ENCODE measurements at places on chromosomes 7 and 10.

- no peak for DNase-seq
Measured at GRCh38 chr10:126204320-126204719, 184.0 kb downstream of the ADAM12 start.

- DNase-seq: no peak
Measured at GRCh38 chr7:32670110-32671025, 175.1 kb downstream of the AVL9 start.

- no peak for DNase-seq
Measured at GRCh38 chr7:158415316-158415715, 172.3 kb downstream of the PTPRN2 start.

DNA sequence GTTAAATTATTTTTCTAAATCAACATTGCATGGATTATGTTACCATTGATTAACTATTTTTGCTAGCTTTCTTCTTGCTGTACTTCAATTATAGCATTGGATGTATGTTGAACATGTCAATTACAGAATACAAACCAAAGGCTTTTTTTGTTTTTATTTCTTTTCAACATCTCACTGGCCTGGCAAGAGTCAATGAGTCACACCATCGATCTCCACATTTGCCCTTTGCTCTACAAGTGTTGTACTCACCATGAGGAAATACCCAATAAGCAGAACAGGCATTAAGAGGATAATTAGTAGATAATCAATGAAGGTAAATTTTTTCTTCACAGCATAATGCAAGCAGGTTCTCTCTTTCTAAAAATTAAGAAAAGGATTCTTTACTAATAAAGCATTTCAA is 23.3 kb downstream of the ANKRD22 start:
- DNase-seq: no peak

DNA sequence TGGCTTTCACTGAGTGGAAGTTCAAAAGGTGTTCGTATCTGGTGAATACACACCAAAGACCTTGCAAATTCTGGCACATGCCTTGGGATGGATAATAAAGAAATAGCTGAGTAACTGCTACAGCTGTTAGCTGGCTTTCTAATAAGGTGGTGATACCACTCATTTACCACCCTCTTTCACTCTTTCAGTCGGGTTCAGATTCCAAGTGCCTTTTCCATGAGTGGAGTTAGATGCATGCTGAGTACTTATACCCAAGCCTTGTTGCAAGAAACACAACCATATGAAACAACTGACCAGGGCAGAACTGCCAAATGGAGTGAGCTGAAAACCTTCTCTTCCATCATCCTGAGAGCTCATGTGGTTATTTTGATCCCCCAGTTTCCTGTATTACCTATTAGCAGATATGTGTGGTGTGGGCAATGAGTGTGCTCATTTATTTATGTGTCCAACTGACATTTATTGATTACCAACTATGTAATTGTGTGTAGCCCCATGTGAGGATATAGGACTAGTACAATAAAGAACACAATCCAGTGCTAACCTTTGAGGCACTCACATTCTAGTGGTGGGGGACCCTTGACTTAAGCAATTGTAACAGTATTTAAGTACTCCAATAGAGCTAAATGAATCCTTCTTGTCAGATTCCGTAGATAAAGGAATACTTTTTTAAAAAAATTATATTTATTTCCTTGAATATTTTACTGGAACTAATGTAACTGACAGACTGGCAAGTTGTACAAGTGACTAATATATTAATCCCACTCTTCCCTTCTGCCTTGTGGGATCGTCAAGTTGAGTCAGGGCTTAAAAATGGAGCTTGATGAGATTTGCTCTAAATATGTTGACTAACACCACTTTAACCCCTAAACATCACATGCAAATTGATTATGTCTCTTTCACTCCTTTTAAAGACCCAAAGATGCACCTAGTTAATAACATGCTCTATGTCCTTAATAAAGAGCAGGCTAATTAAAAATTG is 124.7 kb downstream of the ARID5B start:
- DNase-seq: no peak

- no peak for DNase-seq
Measured at GRCh38 chr7:113677811-113678210, 241.0 kb downstream of the PPP1R3A start.

DNA sequence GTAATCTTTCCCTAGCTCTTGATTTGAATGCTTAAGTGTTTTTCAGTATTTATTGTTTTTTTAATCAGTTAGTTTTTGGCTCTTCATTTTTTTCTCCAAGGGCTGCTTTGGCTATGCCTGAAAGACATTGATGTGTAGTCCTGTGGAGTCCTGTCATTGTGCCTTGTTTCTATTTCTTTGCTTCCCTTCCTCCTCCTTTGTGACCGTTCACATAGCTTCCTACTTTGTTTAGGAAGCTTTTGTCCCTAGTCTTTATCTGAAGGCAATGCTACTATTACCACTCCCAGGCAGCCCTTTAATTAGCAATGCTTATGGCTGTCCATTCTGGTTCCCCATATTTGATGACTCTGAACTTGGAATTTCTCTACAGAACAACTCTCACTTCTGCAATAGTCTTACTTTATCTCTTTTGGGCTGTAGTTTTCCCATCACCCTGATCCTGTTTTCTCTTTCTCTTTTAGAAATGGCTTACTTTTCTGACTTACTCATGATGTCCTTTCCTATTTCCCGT is 39.9 kb downstream of the ADCYAP1R1 start:
- no peak for DNase-seq

GRCh38 chr10:115777646-115778045 is 495.4 kb downstream of the GFRA1 start:
- no peak for DNase-seq

DNA sequence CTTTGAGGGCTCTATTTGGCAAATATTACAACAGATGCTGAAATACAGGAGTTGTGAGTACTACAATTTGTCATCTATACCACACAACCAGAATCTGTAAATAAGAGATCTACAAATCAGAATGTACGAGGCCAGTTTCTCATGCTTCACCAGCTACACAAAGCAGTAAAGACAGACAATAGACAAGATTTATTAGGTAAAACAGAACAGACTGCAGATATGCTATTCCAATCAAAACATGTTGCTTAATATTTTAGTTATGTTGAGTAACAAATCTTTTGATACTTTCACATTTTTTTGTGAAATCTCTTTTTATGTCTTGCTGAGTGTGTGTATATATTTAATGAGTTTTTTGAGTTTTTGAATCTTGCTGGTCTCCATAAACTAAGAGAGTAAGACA is 109.1 kb downstream of the CHCHD3 start:
- DNase-seq: no peak

- no peak for DNase-seq
Measured at GRCh38 chr7:100166317-100166940, 2.0 kb downstream of the GAL3ST4 start.

GRCh38 chr10:104441329-104442000 is 87.8 kb downstream of the CFAP58 start:
- DNase-seq: no peak

DNA sequence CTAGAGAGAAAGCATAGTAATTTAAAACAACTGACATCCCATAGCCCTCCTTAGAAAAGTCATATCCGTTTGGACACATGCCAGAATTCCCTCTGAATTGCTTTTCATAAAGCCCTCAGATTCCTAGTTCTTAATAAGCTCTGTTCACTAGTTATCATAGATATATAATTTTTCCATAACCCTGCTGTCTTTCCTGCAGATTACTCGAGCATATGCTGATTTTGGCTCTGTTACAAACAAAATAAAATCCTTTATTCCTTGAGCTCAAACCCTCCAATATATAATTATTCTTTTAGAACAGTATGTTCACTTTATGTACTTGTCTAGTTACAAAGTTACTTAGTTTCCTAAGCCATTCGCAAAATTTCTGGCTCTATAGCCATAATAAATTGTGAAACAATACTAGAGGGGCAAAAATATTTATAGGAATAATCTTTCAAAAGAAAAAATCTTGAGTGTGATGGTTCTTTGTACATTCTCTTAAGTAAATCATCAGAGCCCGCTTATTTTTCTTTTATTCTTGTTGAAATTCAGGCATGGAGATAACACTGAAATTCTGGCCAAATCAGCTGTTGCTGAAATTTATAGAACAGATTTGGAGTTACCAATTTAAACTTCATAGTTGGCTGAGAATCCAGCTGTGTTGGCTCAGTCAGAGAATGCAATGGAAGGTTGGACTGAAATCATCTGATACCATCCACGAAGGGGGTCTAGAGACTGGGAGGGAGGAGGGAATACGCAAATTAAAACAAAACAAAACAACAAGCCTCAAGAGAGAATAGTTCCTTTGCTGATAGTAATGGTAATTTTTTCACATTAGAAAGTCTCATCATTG is 146.1 kb upstream of the TMEM196 start:
- DNase-seq: no peak

GRCh38 chr10:47123716-47124288 is 176.2 kb upstream of the GDF10 start:
- no peak for DNase-seq

- no peak for DNase-seq
Measured at GRCh38 chr10:116947841-116948529, 57.0 kb downstream of the SHTN1 start.

GRCh38 chr10:15464381-15464780 is 93.3 kb upstream of the FAM171A1 start:
- no peak for DNase-seq

GRCh38 chr10:101566333-101567164 is 21.5 kb downstream of the POLL start:
- DNase-seq: no peak

- DNase-seq: no peak
Measured at GRCh38 chr10:24951201-24952142, 934 bp downstream of the PRTFDC1 start.

DNA sequence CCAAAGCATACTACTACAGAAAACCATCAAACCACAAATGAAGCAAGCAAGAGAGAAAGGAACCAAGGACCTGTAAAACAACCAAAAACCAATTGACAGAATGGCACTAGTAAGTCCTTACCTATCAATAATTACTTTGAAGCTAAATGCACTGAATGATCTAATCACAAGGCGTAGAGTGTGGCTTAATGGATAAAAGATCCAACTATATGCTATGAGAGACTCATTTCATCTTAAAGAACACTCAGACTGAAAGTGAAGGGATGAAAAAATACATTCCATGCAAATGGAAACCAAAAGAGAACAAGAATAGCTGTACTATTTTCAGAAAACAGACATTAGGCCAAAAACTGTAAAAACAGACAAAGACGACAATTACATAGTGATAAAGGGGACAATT is 70.7 kb downstream of the CRPPA start:
- no peak for DNase-seq

All from T-helper 17 cell (primary cell).